GM12891 (cell line): ENCODE measurements at places on chromosomes 6 and 20.

DNA sequence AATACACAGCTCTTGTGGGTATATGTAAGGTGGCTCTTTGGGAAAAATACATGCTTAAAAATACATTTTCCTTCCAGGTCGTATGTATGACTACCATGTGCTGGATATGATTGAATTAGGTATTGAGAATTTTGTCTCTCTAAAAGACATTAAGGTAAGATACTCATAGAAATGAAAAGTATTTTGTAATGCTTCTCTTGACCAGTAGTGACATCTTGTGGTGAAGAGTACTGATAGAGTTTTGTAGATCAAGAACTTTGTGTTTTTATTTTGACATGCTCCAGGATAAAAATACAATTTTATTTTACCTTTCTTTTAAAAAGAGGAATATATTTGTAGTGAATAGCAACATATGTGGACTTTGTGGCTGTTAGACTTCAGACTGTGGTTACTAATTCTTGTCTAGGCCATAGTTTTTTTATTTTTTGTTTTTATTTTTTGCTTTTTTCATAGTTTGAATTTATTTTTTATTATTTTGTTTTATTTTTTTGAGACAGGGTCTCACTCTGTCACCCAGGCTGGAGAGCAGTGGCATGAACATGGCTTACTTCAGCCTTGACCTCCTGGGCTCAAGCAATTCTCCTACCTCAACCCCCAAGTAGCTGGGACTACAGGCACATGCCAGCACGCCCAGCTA lies 17.9 kb downstream of the RPF2 start:
- DNase-seq, result no peak

DNA sequence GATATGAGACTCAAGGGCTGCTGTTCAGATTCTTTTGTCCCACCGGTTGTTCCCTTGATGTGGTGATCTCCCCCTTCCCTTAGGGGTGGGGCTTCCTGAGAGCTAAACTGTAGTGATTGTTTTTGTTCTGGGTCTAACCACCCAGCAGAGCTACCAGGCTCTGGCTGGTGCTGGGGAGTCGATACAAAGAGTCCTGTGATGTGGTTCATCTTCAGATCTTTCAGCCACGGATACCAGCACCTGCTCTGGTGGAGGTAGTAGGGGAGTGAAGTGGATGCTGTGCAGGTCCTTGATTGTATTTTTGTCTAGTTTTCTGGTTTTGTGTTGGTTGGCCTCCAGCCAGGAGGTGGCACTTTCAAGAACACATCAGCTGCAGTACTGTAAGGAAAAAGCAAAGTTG lies 801.6 kb downstream of the EPHA7 start:
- DNase-seq, result no peak

GRCh38 chr20:36826554-36827244 lies 49.2 kb upstream of the TLDC2 start:
- no peak for DNase-seq

- no peak for DNase-seq
These were observed 95.4 kb upstream of the CNKSR3 start for GRCh38 chr6:154605882-154606370.

DNA sequence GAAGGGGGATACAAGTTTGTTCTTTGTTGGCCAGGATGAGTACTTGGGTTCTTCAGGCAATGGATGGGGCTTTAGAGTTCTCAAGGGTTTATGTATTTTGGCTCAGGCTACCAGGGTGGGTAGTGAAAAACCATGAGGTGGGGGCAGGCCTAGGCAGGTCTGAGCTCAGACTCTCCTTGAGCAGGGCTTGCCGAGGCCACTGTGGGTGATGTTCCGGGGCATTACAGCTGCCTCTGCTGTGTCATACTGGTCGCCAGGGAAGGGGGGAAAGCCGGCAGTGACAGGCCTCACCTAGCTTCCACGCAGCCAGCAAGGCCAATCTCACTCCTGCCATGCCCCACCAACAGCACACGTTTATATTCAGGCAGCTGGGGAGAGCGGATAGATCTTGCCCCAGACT lies 79.6 kb downstream of the BCKDHB start:
- no peak for DNase-seq

GRCh38 chr6:118913161-118913560 lies 19.2 kb downstream of the ASF1A start:
- no peak for DNase-seq

- no peak for DNase-seq
These were observed 258.3 kb downstream of the NFATC2 start for GRCh38 chr20:51284176-51284575.

DNA sequence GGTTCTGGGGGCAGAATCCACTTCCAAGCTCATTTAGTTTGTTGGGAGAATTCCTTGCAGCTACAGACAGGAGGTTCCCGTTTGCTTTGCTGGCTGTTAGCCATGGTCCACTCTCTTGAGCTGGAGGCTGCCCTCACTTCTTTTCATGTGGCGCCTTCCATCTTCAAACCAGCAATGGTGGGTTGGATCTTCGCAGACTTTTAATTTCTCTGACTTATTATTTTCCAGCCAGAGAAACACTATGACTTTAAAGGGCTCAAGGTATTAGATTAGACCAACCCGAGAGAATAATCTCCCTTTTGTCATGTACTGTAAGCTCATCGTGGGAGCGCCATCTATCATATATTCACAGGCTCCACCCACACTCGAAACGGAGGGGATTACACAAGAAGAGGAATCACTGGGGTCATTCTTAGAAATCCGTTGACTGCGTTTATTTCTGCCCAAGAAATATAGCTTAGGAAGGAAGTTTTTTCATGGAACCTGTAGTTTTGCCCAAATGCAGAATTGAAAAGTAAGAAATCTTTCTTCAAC lies 38.9 kb downstream of the SAMD5 start:
- DNase-seq, result no peak

DNA sequence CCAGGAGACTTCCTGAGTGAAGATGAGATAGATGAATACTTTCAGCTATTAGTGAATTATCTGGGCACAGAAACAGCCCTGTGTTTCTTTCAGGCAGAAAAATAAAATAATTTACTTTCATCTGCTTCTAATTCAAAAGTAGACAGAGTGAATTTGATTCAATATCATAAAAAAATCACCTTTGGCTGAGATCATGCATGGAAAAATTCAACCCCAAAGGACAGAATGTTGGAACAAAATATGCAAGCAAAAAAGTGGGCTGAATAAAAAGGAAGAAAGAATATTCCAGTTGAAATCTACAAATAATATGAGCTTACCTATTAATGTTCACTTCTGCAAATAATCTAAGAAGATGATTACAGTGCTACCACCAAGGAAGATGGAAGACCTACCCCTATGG lies 546.9 kb downstream of the TFAP2B start:
- DNase-seq, result no peak

GRCh38 chr6:8852332-8852731 lies 417.0 kb upstream of the SLC35B3 start:
- no peak for DNase-seq
